ENCODE measurements at places on chromosomes 1 and 21.

DNA sequence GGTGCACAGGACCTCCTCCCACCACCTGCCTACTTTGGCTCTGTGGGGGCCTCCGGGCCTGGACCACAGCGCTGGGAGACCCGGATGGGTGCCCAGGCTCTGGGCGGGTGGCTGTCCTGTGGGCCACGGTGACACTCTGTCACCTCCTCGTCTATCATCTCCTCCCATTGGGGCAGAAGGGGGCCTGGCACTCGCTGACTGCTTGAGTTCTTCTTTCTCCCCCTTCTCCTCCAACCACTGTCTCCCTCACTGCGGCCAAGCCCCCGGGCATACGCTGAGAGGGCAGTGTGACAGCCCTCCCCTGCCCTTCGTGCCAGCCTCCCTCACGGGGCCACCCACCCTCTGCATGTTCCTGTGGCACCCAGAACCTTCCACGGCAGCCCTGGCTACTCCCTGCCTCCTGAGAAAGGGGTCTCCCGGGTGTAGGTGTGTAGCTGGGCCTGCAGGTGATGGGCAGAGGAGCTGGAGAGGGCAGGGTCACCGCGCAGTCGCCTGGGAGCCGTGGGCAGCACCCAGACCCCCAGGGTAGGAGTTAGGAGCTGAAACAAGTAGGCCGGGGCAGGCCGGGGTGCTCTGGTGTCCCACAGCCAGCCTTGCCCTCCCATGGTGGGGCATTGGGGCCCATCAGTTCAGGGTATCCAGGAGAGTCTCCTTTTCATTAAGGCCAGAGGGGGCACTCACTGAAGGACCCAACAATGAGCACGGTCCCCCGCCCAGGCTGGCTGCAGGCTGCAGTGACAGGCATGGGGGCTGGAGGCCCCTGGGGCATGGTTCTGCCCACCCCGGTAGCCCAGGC lies 9.2 kb upstream of the ARF1 start:
- no peak for DNase-seq

DNA sequence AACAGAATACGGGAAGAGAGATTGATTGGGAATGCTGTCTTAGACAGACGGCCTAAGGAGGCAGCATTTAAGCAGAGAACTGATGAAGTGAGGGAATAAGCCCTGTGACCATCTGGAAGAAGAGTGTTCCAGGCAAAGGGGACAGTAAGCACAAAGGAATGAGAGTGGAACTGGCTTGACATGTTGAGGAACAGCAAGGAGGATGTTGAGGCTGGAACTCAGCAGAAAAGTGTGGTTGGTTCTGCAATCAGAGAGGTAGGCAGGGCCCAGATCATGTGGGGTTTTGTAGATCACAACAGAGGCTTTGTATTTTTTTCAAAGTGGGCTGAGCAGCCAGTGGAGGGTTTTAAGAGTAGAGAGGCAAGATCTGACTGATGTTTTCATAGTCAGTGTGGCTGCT lies 157.4 kb downstream of the DNM3 start:
- no peak for DNase-seq

GRCh38 chr1:14915356-14916054 lies 238.0 kb upstream of the TMEM51 start:
- DNase-seq: no peak

- DNase-seq: no peak
Measured at GRCh38 chr1:179776831-179777230, 33.7 kb downstream of the FAM163A start.

GRCh38 chr1:195915826-195916225 lies 692.4 kb downstream of the KCNT2 start:
- no peak for DNase-seq

- DNase-seq: no peak
Measured at GRCh38 chr1:239833723-239834122, 258.0 kb upstream of the FMN2 start.

GRCh38 chr1:182631053-182631677 lies 27.0 kb upstream of the RGS16 start:
- DNase-seq: no peak

DNA sequence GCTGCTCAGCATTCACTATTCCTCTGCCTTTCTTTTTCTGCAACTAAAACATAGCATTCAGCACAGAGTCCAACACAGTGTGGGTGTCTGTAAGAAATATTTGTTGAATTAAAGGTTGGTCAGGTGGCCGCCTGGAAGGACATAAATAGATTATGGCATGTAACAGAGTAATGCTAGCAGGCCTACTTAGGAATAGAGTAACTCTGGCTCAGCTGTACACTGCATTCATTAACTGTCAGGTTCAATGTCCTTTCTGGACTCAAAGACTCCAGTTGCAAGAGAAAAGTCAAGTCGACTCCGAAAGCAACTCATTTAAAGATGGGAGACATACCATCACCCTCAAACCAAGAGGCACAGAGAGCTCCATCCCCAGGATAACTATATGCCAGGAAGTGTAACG lies 116.0 kb downstream of the LMX1A start:
- no peak for DNase-seq

DNA sequence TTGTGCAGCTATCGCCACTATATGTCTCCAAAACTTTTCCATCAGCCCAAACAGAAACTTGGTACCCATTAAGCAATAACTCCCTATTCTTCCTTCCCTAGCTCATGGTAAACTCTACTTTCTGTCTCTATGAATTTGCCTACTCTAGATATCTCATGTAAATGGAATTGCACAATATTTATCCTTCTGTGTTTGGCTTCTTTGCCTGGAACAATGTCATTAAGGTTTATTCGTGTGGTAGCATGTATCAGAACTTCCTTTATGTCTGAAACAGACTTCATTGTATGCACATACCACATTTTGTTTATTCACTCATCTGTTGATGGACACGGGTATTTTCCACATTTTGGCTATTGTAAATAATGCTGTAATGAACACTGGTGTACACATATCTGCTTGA lies 40.7 kb upstream of the CD34 start:
- no peak for DNase-seq

GRCh38 chr21:37560385-37560784 lies 193.8 kb downstream of the DYRK1A start:
- DNase-seq: no peak

DNA sequence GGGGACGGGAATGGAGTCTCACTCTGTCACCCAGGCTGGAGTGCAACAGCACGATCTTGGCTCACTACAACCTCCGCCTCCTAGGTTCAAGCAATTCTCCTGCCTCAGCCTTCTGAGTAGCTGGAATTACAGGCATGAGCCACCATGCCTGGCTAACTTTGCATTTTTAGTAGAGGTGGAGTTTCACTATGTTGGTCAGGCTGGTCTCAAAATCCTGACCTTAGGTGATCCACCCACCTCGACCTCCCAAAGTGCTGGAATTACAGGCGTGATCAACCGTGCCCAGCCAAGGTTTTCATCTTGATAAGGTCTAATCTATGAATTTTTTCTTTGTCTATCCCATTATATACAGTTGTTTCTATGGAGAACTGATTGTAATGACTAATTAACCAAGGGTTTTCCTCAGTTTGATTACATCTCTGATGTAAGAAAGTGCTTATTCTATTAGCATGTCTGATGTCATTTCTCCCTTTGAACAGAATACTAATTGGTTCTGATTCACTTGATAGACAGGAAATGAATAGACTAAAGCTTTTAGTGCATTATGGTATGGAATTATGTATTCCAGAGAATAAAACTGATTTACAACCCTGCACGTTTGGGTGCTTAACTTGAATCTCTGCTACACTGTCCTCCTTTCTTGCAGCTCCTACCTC lies 11.9 kb downstream of the PACC1 start:
- DNase-seq: no peak

DNA sequence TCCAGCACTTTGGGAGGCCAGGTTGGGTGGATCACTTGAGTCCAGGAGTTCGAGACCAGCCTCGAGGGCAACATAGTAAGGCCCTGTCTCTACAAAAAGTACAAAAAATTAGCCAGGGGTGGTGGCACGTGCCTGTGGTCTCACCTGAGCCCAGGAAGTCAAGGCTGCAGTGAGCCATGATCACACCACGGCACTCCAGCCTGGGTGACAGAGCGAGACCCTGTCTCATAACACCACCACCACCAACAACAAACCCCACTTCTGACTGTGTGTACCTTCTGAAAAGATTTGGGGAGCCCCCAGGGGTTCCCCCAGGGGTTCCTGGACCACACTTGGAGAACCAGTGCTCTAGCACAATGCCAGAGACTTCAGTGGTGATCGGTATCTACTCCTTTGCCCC lies 29.9 kb downstream of the NUAK2 start:
- DNase-seq: no peak

- no peak for DNase-seq
Measured at GRCh38 chr1:6180707-6181311, 688 bp upstream of the CHD5 start.

GRCh38 chr21:16420031-16420724 lies 690.4 kb downstream of the USP25 start:
- no peak for DNase-seq

- DNase-seq: no peak
Measured at GRCh38 chr1:19083081-19083480, 126.6 kb upstream of the IFFO2 start.

DNA sequence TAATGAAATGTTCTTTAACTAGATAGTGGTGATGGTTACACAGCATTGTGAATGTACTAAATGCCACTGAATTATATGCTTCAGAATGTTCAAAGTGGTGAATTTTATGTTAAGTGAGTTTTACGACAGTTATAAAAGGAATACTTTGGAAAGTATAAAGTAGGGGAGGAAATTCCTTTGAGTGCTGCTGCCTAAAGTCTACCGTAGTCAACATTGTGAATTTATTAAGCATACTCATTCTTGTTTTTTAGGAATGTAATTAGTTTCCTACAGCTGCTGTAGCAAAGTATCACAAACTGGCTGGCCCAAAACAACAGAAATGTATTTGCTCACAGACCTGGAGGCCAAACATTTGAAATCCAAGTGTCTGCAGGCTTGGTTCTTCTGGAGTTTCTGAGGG lies 73.0 kb downstream of the SWT1 start:
- DNase-seq: no peak

- no peak for DNase-seq
Measured at GRCh38 chr1:220797044-220797443, 10.3 kb downstream of the MTARC1 start.

DNA sequence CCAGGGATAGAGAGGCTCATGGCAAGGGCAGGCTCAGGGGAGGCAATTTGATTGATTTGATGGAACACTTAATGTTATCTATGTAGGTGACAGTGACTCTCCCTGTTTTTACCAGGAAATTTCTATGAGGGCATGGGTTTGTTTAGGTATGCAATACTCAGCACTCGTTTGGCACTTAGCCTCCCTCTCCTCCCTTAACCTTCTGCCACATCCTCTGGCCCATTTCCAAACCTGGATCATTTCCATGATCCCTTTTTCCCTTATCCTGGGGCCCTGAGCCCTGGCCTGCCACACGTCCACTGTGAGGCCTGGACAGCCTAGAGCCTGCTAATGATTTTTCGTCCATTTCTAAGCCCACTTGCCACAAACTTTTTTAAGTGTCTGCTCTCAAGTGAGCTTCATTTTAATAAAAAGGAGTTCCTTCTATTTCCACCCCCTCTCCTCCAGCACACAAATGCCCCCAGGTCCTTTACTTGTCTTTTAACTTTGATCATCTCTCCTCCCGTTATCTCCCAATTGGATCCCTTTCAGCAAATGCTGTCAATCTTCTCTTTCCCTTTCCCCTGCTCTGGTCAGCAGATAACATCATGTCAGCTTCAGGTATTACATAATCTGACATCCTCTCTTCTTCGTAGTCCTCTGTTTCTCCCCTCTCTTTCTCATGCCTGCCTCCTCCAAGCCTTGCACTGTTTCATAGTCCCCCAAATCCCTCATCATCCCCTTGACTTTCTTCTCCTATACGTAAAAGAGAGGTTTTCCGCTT lies 37.8 kb upstream of the GADD45A start:
- no peak for DNase-seq

DNA sequence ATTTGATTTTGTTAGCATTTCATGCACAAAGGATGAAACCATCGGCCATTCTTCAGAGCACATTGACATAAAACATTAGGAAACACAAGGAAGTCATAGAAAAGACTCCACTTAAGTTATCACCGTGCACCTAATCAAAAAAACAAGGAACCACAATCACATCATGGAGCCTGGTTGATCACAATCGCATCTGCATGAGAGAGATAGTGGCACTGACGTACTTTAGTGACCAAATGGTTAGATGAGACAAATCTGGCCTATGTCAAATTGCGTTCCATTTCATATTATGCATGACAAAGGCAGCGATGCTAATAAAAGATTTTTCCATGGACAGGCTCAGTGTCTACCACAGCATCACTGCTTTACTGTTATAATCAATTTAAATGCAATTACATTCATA lies 571.8 kb upstream of the ADGRL2 start:
- no peak for DNase-seq

GRCh38 chr1:200173097-200173618 lies 145.6 kb downstream of the NR5A2 start:
- DNase-seq: no peak
